ENCODE measurements at places on chromosomes 5 and 9. TPM values are rescaled to one million over a fixed set of nuclear protein-coding genes. Genes with fewer than 3 reads are reported as not detected.

MEGF10 gene
- total RNA-seq, result 1.4 TPM

FSD1L gene
- total RNA-seq, result 0.50 TPM

TPRN gene
- total RNA-seq, result 13.7 TPM

NSA2 gene
- total RNA-seq, result 21.0 TPM

KCNN2 gene
- total RNA-seq, result 16.2 TPM

CNTRL gene
- 3.6 TPM for total RNA-seq

C9orf43 gene
- total RNA-seq, result 0.96 TPM

CLIC3 gene
- not detected for total RNA-seq

SPINK7 gene
- not detected for total RNA-seq

PPP1R26 gene
- 7.4 TPM for total RNA-seq

FOXE1 gene
- not detected for total RNA-seq

GDNF gene
- total RNA-seq, result 0.18 TPM

VPS13A gene
- total RNA-seq, result 13.9 TPM

CCNB1 gene
- total RNA-seq, result 2.7 TPM

ANGPTL2 gene
- total RNA-seq, result 2.8 TPM

DMGDH gene
- total RNA-seq, result 119 TPM

ZDHHC11 gene
- total RNA-seq, result 19.1 TPM

TSLP gene
- 1.5 TPM for total RNA-seq

CCNO gene
- not detected for total RNA-seq

PCDHGB3 gene
- total RNA-seq, result 0.83 TPM

KCNV2 gene
- not detected for total RNA-seq

CKS2 gene
- 4.4 TPM for total RNA-seq

TERT gene
- 0.10 TPM for total RNA-seq

PRRX2 gene
- total RNA-seq, result not detected

ZNF454 gene
- total RNA-seq, result 0.18 TPM

CD180 gene
- total RNA-seq, result 0.38 TPM

FAT2 gene
- total RNA-seq, result not detected

FAM120AOS gene
- total RNA-seq, result 16.3 TPM

CCDC152 gene
- 0.70 TPM for total RNA-seq

PNPLA7 gene
- 17.7 TPM for total RNA-seq

SLC46A2 gene
- not detected for total RNA-seq

PCDHA7 gene
- total RNA-seq, result not detected

EPB41L4B gene
- 51.4 TPM for total RNA-seq

NTRK2 gene
- total RNA-seq, result 0.38 TPM

IL31RA gene
- not detected for total RNA-seq

POLR3G gene
- 2.2 TPM for total RNA-seq

Measured in left lobe of liver (tissue), 2 donors.